ENCODE measurements at places on chromosomes 3 and 15.

DNA sequence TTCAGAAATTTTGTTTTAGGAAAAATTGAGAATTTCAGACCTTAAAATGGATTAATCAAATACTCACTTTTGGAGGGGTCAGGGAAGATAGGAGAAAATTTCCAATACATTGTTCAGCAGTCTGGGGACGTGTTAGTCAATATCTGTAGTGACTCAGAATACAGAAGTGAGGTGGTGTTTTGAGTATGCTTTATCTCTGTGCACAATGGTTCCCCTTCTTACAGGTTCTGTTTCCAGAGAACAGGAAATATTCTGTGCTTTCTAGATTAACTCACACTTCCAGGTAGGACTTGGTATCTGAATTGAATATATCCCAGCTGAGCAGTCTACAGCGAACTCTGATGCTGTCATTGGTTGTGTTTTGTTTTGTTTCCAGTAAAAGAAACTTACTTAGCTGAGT, 30.7 kb upstream of the CCDC54 start:
- no peak for DNase-seq

DNA sequence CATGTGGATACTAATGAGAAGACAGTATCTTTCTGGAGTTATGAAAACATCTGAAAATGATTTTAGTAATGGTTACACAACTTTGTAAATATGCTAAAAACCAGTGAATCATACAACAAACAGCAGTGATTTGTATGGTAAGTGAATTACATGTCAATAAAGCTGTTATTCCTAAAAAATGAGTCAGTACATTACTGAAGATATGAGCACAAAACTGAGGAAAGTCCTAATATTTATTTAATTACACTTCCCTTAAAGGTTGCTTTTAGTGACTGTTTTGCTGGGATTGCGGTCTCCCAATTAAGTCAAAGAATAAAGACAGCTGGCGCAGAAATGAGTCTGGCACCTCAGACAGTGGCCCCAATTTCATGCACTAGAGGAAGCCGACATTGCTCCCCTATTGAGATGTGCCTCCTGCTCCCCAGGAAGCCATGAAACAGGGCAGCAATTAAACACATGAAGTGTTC, 50.9 kb upstream of the FSIP1 start:
- no peak for DNase-seq

- DNase-seq: no peak
These were observed 13.5 kb downstream of the TBC1D2B start for GRCh38 chr15:78063970-78064385.

DNA sequence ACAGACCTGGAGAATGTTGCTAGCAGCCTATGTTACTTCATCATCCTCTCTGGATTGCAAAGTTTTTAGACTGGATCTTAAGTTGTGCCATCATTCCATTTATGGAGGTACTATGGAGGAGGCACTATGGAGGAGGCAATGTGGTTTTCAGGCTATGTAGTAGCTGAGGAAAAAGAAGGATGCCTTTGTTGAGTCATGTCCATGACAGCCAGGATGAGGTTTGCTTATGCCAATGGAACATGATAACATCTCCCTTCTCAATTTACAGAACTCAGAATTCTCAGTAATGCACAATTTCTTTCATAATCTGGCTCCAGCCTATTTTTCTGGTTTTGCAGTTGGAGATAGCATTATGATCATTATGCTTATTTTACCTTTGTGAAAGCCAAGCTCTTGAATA, 65.9 kb upstream of the TMEM108 start:
- DNase-seq: no peak

GRCh38 chr15:31228011-31228484, 98.6 kb upstream of the KLF13 start:
- DNase-seq: no peak

DNA sequence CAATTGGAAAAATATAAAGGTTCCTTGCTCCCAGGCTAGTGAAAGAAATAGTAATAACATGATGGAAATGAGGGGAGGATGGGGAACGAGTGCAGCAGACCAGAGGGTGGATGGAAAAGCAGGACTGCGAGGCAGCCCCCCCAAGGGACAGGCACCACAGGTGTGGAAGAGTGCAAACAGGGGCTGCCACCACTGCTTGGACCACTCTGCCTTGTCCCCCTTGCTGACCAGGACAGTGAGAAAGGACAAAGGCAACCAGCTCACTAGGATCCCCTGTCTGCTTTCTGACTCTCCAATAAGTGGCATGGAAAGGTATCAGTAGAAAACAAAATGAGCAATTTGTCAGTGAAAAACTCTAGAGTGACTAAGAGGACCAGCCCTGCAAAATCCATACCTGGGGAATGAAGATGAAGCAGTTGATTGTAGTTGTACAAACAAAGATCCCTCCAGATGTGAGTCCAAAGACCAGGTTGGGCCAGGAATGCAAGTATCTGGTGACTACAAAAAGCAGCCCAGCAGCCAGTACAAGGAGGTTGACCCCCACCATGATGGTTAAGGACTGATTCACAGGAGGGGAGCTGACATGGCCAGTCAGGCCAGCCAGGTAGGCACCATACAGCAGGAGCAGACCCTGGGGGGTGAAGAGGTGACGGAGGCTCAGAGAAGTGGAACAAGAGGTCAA, 86.6 kb upstream of the GSK3B start:
- DNase-seq: no peak

GRCh38 chr3:123278446-123278845, 76.7 kb downstream of the SEC22A start:
- no peak for DNase-seq

DNA sequence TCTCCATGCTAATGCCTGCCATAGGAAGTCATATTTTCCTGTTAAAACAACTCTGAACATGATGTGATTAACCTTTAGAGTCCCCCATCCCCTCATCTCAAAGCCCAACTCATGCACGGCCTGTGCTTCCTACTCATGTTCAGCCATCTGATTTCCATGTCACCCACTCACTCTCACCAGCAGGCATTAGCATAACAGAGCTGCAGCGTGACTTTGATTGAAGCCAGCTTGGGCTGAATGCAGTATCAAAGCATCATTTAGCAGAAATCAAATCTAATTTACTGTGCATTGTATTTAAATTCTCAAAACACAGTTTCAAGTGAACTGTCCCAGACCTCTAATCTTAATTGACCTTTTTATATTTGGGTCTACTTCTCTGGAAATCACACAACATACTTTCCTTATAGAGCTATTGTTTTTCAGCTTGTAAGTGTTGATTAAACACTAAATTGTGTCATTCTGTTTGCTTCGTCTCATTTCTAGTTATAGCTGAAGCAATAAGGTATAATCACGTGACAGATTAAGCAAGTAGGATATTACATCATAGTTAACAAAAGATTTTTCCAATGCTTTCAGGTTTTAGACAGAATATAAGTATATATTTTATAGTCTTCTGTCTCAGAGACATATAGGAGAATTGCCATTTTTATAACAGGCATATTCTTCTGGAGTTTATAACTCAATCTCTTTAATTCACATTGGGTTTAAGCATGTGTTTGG, 501.5 kb downstream of the ROBO2 start:
- DNase-seq: no peak

DNA sequence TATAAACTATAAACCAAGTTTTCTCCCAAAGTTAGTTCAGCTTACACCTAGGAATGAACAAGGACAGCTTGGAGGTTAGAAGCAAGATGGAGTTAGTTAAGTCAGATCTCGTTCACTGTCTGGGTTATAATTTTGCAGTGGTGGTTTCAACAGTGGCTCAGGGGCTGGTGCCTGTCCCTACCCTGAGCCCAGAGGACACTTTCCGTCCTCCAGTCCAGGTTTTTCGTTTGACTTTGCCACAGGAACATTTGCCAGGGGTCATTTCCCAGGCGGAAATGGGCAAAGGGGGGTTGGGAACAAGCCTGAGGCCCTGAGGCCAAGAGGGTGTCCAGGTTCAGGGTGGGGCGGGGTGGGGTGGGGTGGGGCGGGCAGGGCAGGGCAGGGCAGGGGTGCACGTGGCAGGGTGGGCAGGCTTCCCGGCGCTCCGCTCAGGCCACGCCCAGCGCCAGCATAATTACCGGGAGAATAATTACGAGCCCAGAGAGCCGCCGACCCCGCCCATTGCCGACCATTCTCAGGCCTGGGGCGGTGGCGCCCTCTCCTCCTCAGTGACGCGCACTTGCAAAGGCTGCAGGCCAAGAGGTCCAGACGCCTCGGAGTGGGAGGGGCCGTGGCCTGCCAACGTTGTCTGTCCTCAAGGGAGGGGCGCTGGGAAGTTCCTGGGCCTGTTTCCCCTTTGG, 70.4 kb downstream of the KLF13 start:
- DNase-seq: peak; percentile 96

DNA sequence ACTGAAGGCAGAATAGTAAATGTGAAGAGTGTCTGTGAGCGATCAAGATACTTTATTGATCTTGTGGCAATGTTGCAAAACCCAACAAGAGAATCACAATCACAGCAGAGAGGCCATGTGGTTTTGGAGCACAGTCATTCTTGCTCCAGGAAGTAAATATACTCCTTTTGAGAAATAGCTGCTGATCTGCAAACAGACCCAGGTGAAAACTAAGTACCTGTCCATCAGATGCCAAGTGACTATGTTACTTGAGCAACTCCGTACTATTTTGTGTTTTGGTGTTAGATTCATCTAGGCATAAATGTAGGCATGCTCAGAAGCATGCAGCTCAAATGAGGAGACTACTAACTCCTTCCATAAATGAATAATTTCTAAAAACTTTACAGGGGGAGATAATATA, 627.9 kb downstream of the ZBBX start:
- DNase-seq: no peak

DNA sequence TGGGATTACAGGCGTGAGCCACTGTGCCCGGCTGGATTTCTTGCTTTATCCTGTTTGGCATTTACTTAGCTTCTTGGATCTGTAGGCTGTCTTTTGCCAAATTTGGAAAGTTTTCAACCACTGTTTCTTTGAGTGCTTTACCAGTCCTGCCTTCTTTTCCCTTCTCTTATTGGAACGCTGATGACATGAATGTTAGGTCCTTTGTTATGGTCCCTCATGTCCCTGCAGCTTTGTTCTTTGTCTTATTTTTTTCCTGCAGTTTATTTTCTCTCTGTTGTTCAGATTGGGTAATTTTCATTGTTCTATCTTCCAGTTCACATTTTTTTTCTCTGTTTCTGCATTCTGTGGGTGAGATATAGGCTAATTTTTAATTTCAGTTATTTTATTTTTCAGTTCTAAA, 25.0 kb downstream of the SH3GL3 start:
- no peak for DNase-seq

GRCh38 chr3:155871746-155872158, 1.3 kb downstream of the GMPS start:
- no peak for DNase-seq

DNA sequence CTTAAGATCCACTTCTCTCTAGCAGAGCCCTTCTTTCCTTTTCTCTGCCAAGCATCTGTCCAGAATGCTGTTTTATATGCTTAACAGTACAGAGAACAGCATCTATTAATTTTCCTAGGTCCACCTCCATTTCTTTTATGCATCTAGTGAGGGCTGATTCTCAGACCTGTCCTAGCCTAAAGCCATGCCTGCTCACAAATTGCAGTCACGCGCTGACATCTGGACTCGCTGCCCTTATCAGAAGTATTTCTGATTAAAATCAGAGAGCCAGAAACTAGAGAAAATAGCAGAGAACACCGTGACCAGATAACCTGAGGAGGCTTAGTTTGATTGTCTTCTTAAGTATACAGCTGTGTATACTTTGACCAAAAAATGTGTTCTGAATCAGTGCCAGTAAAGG, 1.9 kb downstream of the C3orf20 start:
- DNase-seq: no peak

- DNase-seq: no peak
These were observed 340 bp downstream of the TTLL3 start for GRCh38 chr3:9810433-9810770.

- no peak for DNase-seq
These were observed 213.8 kb downstream of the LRTM1 start for GRCh38 chr3:54714035-54714434.

DNA sequence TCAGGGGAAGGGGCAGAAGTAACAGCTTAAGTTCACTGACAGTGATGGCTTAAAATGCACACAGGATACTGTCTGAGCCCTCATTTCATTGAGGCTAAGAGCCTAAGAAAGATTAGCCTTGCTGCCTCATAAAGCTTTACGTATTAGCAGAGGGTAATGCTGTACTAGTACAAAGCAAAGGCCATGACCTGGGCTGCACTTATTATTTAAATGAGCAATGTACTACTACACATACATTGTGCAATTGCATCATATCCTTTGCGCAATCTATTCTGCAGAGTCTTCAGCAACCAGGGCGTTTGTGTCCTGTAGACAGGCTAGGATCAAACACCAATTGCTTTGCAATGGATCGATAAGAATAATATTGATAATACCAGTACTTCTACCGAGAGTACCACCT, 221.8 kb downstream of the TPRG1 start:
- DNase-seq: peak; percentile 25

DNA sequence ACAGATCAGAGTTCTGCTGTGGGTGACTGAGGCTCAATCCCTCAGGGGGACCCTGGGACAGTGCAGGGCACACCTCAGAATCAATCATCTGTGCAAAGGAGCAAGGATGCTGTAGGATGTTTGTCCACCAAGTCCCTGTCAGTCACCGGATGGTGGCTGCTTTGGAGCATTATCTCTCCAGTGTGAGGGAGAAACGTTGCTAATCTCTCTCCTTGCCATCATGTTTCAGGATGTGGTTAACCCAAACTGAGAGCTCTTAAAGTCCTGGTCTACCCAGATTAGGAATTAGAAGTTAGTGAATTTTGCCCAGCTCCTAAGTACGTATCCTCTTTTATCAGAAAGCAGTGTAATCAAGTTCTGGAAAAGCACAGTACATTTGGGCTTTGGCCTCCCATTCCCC, 26.2 kb upstream of the LRRC3B start:
- DNase-seq: no peak

- DNase-seq: no peak
These were observed 133.6 kb downstream of the CD47 start for GRCh38 chr3:107956991-107957900.

GRCh38 chr3:55750525-55750924, 263.4 kb upstream of the WNT5A start:
- peak; percentile 41 for DNase-seq

DNA sequence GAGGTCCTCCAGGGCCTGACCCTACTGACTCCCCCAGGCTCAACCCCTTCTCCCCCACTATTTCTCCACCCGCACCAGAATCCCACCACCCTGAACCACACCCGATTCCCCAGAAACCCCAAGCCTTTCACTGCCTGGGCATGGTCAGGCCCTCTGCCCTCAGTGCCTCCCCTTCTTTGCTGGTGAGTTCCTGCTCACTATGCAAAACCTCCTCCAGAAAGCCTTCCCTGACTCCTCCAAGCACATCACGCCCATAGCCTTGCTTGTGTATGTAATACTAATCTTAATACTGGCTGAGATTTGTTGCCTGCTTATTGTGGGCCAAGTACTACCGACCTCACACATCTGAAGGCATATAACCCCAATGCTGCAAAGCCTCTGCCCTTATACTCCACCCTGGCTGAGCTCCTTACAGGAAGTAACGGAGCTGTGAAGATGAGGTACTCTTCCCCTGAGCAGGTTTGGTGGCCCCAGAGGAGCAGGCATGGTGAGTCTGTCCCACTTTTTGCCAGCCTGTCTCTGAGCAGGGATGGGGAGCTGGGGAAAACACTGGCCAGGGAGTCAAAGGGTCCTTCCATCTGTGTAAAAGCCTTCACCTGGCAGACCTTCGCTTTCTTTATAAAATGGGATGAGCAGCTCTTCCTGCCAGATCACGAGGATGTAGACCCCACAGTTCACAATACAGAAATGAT, 9.5 kb downstream of the RAB6B start:
- no peak for DNase-seq

GRCh38 chr3:110618512-110619226, 452.9 kb upstream of the NECTIN3 start:
- no peak for DNase-seq

GRCh38 chr3:126441256-126441880, 34.3 kb downstream of the ZXDC start:
- no peak for DNase-seq

GRCh38 chr3:110470310-110470709, 601.3 kb upstream of the NECTIN3 start:
- DNase-seq: no peak

Measured in LoVo (cell line).